DMS153 (cell line): ENCODE measurements at places on chromosomes 2 and 18.

GRCh38 chr2:239225371-239225851 is 175.4 kb downstream of the HDAC4 start:
- DNase-seq: no peak

GRCh38 chr2:207883002-207883780 is 113.5 kb upstream of the FZD5 start:
- DNase-seq: no peak

- DNase-seq: no peak
Observed at GRCh38 chr2:70442301-70443077, 111.1 kb downstream of the TGFA start.

DNA sequence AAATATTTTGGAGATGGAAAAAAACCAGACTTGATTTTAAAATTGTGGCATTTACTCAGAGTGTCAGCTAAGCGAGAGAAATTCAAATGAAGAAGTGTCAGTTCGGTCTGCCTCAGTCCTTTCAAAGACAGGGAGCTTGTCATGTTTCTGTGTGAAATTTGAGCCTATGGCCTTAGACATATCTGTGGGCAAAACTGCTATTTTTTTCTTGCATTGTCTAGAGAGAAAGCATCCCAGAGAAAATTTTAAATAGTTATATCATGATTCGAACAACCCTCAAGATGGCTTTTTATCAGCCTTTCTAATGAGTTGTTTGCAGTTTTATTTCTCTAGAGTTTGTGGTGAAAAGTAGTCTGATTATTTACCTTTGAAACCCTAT is 50.2 kb upstream of the KCNE4 start:
- no peak for DNase-seq

GRCh38 chr2:71647356-71647755 is 194.0 kb downstream of the DYSF start:
- no peak for DNase-seq

GRCh38 chr18:61489334-61489733 is 156.1 kb downstream of the CDH20 start:
- DNase-seq: no peak

DNA sequence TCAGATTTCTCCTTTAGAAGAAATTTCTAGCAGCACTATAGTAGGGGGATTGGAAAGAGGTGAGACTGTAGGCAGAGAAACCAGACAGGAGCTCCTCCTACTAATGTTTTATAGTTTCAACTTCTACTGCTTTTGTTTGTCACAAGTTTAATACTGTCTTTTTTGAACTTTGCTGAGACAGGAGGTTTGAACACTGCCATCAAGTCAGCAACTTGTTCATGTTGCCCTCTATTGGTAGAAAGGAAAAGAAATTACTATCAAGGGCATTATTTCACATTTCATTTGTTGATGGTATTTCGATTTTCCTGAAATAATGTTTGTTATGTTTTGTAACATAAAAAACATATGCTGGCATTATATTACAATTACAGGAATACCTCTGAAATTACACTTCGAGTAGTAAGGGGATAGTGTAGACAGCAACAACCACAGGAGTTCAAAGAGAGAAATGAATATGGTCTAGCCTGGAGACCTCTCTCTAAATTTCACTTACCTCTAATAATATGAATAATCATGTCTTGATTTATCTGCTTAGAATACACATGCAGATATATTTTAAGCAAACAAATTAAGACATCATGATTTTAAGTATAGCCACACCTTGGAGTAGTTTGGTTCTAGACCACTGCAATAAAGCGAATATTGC is 12.4 kb upstream of the CCDC88A start:
- no peak for DNase-seq

- DNase-seq: peak; percentile 14
Observed at GRCh38 chr2:57598551-57598950, 448.1 kb upstream of the VRK2 start.

DNA sequence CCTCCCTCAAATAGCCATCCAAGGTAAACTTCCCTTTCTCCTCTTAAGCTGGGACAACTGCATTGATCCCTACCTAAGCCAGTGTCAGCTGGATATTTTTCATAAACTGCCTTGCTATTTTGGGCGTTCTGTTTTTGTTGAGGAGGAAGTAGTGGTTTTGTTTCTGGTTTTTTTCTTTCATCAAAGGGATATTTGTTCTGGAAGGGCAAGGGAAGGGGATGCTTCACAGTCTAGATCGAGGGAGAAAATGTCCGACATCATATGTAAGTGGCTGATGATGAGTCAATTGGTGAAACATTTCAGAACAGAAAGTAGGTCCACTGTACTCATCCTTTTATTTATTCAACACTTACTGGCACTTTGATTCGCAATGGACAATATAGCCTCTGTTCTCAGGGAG is 31.0 kb downstream of the TANC1 start:
- no peak for DNase-seq

- no peak for DNase-seq
Observed at GRCh38 chr2:79993144-79993543, 311.4 kb downstream of the LRRTM1 start.

DNA sequence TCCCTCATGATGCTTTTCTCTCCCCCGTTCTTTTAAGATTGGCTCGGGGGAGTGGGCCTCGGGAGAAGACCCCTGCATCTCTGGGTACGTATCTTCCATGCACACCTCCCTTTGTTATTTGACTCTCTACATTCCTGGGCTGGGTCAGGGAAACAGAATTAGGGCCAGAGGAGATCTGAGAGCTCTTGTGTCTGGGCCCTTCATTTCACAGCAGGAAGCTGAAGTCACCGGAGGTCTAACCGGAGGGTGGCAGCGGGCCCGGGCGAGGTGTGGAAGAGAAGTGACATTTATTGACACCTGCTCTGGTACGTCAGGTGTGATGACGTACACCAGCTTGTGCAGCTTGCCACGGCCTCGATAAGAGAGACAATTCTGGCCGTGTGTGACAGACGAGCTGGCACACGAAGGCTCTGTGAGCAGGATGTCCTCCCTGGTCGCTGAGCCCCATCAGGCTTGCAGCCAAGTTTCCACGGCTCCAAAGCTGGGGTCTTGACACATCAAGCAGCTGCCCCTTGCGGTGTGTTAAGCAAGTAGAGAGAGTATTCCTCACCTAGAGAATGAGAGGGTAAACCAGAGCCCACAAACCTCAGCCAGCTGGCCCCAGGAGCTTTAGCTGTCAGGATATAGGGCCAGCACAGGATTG is 30.4 kb downstream of the TOGARAM2 start:
- peak; percentile 40 for DNase-seq

GRCh38 chr2:197777823-197778407 is 7.2 kb downstream of the BOLL start:
- no peak for DNase-seq

- DNase-seq: no peak
Observed at GRCh38 chr2:241208058-241208457, 19.6 kb downstream of the ANO7 start.

DNA sequence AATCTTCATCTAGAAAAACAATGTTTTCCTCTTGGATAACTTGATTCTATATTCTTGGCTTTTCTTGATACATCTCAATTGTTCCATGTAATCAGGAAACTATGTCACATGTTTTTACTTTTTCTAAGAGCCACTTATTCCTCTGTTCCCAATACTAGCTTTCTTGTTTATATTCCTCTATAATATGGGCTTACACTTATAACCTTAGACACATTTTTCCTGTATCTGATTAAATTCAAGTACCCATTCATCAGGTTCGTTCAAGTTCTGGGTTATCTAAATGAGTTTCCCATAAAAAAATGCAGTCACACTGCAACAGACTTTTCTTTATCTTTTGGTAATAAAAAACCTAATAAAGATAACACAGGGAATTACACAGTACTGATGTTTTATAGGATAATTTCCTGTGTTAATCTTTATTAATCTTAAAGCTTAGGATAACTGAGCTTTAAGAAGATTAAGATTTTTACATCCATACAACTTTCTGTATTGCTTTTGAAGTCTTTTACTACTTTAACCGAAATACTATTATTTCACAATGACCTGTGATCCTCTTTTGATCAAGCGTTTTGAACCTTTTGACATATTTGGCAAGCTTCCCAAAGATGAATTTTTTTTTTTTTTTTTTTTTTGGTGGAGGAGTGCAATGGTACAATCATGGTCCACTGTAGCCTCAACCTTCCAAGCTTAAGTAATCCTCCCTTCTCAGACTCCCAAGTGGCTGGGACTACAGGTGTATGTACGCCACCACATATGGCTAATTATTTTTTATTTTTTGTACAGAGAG is 44.3 kb upstream of the C2orf66 start:
- DNase-seq: no peak

- no peak for DNase-seq
Observed at GRCh38 chr18:28607991-28608390, 431.1 kb upstream of the CDH2 start.

DNA sequence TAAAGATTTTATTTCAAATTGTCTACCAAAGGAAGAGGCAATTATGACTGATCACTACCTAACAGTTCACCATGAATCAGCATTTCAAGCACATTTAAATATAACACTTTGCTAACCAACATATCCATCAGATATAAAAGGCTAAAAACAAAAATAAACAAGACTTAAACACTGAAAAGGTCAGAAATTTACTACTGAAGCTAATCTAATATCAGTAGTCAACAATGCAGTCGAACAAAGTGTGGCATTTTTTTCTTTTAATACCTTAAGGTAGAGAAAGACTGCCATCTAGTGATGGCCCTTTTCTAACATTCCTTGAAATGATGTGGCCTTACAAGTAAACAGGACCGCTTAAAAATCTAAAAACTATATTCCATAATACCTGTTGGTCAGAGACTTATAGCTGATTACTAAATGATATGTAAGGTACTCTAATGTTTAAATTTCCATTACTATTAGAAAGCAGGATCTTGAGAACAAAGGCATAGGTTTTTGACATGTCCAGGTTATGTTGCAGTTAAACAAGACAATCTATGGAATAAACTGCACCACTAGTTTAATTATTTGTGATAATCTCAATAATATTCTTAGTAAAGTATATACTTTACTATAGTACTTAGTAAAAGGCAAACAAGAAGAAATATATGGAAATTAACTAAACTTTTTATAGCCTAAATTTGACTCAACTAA is 80.0 kb downstream of the EXOC6B start:
- peak; percentile 35 for DNase-seq

- DNase-seq: no peak
Observed at GRCh38 chr2:168614172-168615018, 158.3 kb downstream of the CERS6 start.

- no peak for DNase-seq
Observed at GRCh38 chr2:186820303-186820702, 28.7 kb downstream of the ZSWIM2 start.

DNA sequence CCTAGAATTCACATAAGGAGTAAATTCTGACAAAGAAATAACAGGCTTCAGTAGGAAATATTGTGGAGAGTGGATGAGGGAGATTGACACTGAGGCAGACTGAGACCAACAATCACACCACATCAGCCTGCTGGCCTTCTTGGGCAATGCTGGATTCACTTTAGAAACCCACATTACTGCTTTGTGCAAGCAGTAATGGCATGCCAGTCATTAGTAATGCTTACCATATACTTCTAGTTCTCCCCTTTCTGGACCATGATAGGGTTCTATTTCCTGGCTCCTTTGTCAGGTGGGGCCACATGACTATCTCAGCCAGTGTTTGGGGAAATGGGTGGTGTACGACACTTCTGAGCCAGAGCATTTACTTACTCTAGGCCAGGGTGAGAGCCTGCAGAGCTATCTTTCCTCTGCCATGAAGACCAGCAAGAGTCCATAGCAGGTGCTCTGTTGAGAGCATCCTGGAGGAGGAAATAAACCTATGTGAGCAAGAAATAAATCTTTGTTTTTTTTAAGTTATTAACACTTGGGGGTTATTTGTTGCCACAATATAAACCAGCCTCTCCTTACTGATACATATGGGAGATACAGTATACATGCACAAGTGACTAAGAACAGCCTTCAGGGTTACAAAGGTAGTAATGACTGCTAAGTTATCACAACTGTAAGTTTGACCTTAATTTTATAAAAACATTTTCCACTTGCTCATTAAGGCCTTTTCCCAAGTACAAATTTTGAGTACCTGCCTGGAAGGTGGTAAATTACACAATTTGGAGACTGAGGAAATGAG is 89.3 kb upstream of the TANK start:
- DNase-seq: no peak

DNA sequence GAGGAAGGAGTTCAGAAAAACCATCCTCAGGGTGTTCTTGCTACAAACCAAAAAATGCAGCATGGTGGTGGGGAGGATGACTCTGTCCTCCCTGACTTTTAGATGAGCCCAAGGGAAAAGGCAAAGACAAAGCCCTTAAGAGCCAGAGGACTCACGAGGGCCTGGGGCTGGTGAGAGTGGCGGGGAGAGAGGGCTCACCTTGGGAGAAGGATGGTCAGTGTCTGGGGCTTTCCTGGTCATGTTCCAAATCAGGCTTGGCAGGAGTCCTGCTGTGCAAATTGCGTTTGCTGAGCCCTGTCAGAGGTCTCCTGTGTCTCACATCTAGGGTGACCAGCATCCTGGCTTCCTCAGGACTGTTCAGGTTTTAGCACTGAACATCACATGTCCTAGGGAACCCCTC is 4.7 kb downstream of the UGT1A1 start:
- DNase-seq: no peak

GRCh38 chr2:161031511-161031910 is 128.7 kb upstream of the TANK start:
- no peak for DNase-seq

GRCh38 chr2:175955136-175955535 is 46.9 kb downstream of the LNPK start:
- DNase-seq: no peak

DNA sequence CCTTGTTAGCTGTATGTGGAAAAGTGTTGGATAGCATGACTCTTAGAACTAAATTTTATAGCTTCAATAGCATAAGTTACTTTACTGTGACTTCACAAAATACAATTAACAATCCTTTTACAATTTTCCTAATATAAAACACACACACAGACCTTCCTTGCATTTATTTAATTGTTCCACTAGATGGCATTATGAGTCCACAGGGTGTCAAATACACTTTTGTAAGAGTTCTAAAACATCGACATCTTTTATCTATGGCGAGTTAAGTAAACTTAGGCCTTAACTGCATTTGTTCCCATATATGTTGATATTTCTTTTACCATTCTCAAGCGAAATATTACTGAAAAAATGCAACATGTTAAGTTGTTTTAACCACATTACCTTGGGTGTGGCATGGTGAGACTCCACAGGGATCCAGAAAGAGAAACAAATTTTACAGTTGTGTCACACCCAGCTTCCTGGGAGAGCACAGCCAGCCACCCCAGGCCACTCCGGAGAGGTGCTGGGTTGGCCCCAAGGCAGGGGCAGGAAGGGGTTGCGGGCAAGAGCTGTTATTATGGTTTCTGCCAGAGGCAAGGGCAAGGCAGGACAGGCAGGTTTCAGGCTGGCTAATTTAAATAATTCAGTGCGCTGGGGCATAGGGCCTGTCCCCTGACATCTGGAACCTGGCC is 312.4 kb upstream of the MC4R start:
- peak; percentile 24 for DNase-seq

DNA sequence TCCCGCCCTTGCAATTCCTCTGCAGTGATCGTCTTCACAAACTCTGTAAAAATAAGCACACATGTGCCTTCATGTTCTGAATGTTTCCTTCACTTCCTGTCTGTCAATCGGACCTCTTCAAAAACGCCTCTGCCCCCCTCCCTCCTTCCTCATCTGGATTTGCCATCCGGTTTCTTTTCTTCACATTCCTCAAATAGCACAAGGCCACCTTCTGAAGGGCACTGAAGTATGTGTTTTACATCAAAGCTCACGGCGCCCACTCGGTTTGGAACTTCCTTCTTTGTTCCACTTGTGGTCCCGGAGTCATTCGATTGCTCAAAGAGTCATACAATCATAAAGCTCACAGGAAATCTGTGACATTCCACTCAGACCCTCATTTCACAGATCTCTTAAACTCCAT is 758.1 kb upstream of the SALL3 start:
- no peak for DNase-seq
